ENCODE measurements at places on chromosomes 7 and 10.

GRCh38 chr10:119162452-119163092 is 2.9 kb downstream of the SFXN4 start:
- DNase-seq = no peak

DNA sequence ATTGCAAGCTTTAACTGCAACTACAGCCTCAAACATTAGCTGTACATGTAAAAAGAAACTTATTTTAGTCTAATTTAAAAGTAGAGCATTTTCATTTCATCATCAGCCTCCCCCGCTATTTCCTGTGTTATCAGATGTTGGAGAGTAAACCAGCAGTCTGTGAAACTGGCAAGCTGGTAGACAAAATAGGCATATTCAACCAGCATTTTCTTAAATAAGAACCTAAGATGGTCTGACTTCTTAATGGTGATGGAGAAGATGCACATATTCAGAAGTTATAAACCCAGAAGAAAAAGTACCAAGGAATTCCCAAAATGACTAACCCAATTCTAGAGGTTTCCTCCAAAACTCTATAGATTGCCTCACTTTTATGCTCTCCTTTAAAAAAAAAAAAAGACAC is 24.9 kb downstream of the PIK3AP1 start:
- no peak for DNase-seq

DNA sequence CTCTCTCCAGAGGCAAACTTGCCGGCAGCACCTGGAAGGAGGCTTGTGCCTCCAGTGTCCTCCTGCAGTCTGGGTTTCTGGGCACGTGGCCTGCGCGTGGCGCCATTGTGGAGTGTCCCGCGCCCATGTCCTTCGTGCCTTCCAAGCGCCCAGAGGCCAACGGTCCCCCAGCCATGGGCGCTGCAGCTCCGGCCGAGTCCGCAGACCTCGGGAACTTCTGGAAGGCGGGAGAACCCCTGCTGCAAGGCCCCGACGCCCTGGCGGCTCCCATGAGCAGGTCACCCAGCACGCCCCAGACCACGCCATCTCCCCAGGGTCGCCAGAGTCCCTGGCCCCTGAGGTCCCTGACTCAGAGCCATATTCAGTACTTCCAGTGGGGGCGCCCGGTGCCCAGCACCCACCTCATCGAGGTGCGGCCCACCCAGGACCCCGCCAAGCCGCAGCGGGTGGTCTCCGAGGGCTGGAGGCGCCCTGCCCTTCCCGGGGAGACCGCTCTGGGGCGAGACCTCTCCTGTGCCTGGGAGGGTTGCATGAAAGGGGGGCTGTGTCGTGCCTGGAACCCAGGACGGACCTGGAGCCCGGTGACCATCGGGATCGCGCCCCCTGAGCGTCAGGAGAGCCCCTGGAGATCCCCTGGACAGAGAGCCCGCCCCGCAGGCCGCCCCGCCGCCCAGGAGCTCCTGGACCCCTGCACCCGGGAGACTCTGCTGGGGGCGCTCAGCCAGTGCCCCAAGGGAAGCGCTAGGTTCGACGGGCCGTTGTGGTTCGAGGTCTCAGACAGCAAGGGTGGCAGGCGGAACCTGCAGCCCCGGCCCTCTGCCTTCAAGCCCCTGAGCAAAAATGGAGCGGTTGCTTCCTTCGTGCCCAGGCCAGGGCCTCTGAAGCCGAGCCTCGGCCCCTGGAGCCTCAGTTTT is at the start of gene POM121L12:
Gene POM121L12 (plus strand): TSS at position 135 of the 914 bp plus-strand sequence. CDS start 39 bp downstream, at position 174.
- DNase-seq = no peak

GRCh38 chr10:132158122-132158741 is 28.5 kb upstream of the DPYSL4 start:
- no peak for DNase-seq
